ENCODE measurements at places on chromosomes 13 and 19.
A peak's percentile ranks its signal among the peaks of the same experiment; 100 is the strongest.

GRCh38 chr13:74023484-74023883 is 110.7 kb downstream of the KLF12 start:
- DNase-seq = no peak

- no peak for DNase-seq
These were observed 108.2 kb downstream of the DACH1 start for GRCh38 chr13:71758828-71759227.

GRCh38 chr19:47541518-47541917 is 26.7 kb upstream of the NAPA start:
- peak; percentile 26 for DNase-seq

DNA sequence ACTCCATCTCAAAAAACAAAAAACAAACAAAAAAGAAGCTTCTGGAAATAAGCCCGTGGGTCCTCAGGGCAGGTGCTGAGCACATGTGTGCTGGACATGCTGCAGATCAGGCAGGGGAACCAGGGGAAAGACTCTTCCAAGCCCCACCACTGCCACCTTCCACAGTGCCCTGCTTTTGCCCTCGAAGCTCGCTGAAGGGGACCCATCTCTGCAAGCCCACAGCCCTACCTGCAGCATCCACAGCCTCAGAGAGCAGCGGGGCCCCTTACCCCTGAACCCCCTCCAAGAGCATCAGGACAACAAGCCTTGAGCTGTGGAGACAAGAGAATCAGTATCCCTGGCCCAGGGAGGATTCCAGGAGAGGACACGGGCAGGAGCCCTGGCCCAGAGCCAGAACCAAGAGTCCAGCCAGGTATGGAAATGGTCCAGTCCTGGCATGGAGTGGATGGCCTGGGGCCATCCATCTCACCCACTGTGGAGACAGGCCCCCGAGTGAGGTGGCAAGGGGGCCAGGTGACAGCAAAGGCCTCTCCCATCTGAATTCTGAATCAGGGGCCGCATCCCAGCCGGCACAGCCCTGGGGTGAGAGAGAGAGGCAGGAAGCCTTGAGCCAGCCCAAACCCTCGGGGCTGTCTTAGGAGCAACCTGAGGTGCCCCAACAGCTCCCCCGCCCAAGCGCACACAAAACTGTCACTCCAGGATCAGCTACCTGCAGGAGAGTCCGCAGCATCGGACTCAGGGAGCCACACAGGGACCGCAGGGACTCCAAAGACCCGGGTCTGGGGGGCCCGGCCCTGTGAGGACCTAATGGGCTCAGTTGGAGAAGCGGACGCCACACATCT is 51.8 kb upstream of the TPM4 start:
- DNase-seq = no peak

GRCh38 chr19:18741124-18742121 is 49.7 kb downstream of the COMP start:
- DNase-seq = no peak

DNA sequence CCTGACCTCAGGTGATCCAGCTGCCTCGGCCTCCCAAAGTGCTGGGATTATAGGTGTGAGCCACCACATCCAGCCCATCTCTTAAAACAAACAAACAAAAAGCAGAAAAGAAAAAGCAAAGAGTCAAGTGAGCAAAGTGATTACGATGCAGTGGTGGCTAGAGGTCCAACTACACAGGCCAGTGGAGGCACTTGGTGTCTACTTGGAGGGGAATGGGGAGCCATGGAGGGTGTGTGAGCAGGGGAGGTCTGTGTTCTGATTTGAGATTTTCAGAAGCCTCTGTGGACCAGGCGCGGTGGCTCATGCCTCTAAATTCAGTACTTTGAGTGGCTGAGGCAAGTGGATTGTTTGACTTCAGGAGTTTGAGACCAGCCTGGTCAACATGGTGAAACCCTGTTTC is 6.6 kb downstream of the COLGALT1 start:
- DNase-seq = no peak

DNA sequence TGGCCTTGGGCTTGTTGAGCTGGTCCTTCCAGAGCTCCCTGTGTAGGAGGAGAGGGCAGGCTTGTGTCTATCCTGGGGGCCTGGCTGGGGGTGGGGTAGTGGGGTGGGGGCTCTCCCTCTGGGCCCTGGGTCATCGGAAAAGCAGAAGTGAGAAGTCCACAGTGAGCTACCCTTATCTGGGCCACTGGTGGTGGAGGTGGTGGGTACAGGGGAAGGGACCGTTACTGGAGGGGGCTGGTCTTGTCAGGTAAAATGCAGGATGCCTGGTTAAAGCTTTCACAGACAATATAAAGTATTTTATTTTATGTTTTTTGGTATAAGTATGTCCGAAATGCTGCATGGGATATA is 342 bp upstream of the SIGLEC10 start:
- no peak for DNase-seq

GRCh38 chr19:46838160-46838559 is 12.5 kb downstream of the AP2S1 start:
- no peak for DNase-seq

GRCh38 chr13:59447846-59448620 is 715.7 kb downstream of the DIAPH3 start:
- no peak for DNase-seq

- DNase-seq = no peak
These were observed 38.4 kb downstream of the PCDH8 start for GRCh38 chr13:52810011-52810410.

DNA sequence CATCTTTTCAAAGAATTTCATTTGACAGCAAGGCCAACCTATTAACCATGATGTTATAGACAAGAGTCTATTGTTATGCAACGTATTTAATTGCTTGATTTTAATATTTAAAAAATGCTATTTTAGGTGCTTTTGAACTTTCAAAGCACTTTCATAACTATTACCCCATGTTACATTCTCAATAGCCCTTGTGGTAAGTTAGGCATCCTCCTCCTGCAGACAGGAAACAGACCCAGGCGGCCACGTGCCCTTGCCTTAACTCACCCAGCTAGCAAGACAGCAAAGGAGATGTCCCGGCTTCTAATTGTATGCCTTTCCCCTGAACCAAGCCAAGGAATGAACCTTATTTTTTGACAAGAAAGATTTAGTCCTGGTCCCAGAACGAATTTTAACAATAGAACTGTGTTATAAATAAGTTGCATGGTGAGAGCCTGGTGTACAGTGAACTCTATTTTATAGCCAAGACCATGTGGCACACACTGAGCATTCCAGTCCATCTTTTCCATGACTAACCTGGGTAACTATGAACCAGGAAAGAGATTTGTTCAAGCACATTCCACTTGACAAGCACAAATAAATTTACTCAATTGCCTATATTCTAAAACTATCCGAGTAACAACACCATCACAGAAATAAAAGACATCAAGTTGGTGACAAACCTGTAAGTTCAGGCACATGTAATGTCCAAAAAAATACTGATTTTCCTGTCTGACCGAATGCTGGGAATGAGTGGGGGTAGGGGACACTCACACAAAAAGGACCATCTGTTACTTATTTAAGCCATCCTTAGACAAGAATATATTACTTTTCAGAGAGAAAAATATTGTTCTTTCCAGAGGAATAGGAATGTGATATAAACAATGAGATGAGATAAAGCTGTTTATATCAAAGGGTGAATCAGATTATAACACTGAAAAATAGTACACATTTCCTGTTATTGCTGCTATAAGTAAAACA is 163.0 kb downstream of the EFNB2 start:
- no peak for DNase-seq

DNA sequence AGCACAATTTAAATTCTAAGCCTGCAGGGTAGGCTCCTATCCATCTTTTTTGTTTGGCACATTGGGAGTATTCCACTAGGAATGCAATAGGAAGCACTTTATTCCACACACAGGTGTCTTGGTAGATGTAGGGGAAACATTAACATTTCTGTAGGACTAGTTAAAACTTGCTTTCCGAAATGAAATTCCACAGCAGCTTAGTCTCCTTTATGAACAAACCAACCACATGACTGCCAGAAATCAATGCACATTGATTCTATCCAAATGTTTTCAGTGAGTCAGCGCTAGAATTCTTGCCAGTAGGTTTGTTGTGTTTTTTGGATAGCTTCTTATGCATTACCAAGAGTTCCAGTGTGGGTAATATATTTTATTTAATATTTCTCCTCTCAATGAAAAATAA is 207.9 kb upstream of the CSNK1A1L start:
- no peak for DNase-seq

- DNase-seq = no peak
These were observed 56.0 kb upstream of the RGCC start for GRCh38 chr13:41401366-41401765.

DNA sequence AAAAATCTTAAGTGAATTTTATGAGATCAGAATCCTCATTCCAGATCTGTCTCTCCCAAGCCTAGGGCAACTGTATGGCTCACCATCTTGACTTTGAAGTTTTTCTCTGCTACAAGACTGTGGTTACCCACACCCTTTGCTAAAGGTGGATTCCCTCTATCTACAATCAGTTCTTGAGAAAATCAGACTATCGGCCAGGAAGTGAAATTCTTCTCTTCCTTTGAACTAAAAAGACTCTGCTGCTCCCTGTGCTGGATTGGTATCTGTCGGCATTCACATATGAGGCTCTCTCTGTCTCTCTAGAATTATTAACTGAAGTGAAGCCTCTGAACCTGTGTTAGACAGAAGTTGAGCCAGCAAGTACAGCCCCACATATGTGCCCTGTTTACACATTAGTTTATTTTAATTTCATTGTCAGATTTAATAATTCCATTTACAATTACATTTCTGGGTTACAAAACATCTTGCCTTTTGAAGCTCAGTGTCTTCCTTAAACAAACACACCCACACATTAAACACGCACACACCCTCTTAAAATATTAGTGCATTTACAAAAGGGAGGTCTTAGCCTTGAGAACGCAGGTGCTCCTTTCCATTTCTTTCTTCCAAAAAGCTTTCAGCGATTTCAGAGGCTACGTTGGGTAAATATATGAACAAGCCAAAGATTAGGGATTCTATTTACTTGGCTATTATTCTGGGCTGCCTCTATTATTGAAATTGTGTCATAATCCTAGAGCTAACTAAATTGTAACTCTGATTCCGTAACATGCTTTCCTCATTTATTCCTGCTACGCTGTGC is 145.7 kb downstream of the MIPEP start:
- DNase-seq = no peak

GRCh38 chr13:50124536-50125303 is 109.5 kb downstream of the KCNRG start:
- DNase-seq = peak; percentile 97

DNA sequence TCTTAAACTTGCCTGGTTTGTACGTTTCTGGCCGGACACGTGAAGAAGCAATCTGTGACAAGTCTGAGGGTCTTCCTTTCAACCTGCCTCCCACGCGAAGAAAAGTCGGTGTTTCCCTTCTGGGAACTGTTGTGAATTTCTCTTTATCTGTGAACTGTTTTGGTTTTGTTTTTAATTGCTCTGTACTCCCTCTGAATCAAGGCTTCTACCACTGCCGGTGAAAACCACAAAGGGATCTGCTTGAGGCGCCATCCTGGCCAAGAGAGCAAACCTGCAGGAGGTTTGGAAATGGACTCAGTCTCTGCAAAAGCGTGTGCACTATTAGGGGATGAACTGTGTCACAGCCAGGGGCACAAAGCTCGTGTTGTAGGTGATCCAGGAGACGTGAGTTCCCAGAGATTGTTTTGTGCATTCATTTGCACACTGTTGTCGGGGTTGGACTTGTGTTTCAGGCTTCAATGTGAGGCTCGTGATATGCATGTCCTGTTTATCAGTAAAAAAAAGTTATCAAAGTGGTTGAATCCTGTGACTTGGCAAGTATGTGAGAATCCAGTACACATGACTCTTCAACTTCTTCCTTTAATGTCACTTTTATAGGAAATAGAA is 9.7 kb downstream of the SIGLEC8 start:
- no peak for DNase-seq

DNA sequence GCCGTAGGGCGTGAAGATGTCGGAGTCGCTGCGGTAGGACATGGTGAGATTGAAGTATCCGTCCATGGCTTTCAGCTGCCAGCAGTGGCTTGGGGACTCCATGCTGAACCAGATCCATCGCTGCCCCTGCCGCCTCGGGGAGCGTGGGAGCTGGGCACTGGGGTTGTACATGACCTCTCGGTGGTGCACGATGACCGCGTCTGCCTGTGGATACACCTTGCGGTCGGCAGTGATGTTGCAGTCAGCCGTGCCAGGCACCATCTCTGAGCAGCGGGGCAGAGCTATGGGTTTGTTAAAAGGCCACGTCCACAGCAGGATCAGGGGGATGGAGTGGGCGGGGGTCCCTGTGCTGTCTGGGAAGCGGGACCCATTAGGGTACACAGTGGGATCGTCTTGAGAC is 7.4 kb downstream of the FUT6 start:
- DNase-seq = no peak

DNA sequence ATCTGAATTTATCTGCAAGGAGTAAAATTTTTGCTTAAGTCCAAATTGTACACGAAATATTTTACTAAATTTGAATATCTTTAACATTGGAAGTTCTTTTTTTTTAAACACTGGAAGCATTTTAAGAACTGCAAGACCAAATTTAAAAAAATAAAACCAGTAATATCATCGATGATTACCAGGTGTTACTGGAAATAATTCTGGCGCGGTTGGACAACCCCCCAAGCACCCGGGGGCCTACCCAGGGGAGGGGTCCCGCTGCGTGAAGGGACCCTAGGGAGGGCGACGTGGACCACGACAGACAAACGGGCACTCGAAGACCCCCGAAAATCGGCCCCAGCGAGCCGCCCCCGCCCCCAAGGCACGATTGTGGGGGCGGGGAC is 12.6 kb upstream of the JSRP1 start:
- no peak for DNase-seq

GRCh38 chr13:80360453-80360800 is 19.5 kb upstream of the SPRY2 start:
- no peak for DNase-seq

GRCh38 chr19:2040647-2041432 is 10.2 kb downstream of the MKNK2 start:
- DNase-seq = no peak

- no peak for DNase-seq
These were observed 1434.7 kb downstream of the SLITRK1 start for GRCh38 chr13:82447416-82448077.

GRCh38 chr13:75986818-75987217 is 350.7 kb downstream of the LMO7 start:
- no peak for DNase-seq

DNA sequence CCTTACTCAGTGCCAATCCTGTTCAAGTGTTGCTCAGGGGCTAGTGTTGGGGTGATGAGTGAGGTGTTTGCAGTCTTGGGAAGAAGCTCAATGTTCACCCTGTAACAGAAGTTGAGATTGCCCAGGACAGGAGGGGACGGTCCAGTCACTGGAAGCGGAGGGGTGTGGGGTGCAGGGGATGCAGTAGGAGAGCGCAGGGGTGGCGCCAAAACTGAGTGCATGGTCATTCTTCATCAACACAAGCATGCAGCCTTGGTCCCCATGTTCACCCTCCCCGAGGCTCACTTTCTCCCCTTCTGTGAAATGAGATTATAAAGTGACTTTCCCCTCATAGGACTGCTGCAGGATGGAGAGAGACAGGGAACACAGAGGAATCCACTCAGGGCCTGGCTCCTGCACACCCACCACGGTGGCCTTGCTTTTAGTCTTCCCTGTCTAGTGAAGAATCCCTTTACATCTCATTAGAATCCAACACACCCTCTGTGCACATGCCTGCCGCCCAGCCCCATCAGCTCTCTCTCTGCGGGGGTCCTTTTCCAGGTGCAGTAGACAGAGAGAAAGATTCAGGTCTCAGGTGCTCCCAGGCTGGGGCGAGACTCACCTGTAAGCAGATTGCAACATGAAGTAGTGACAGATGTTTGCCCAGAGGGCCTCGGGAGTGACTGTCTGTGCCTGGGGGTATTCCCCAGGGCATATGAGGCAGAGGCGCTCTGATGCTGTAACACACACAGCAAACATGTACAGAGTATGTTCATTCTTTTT is 93.2 kb downstream of the TSHZ3 start:
- DNase-seq = no peak

- no peak for DNase-seq
These were observed 1.8 kb downstream of the KLF16 start for GRCh38 chr19:1861599-1862031.

Measured in effector memory CD4-positive, alpha-beta T cell (primary cell).